H9 (cell line): ENCODE measurements at places on chromosomes 13 and 19. TPM values are rescaled to one million over a fixed set of nuclear protein-coding genes. Genes with fewer than 3 reads are reported as not detected.

SYCN gene
- total RNA-seq: not detected in 2 replicates

ZNF729 gene
- total RNA-seq: not detected in 2 replicates

HOMER3 gene
- 19.6 and 20.2 TPM in 2 replicates for total RNA-seq

JAK3 gene
- 3.3 and 3.5 TPM in 2 replicates for total RNA-seq

ICAM1 gene
- total RNA-seq: 2.1 and 2.3 TPM in 2 replicates

S1PR4 gene
- not detected in 2 replicates for total RNA-seq

SLC25A41 gene
- 0.20 and 0.42 TPM in 2 replicates for total RNA-seq

MBD3L3 gene
- total RNA-seq: not detected in 2 replicates

DNA sequence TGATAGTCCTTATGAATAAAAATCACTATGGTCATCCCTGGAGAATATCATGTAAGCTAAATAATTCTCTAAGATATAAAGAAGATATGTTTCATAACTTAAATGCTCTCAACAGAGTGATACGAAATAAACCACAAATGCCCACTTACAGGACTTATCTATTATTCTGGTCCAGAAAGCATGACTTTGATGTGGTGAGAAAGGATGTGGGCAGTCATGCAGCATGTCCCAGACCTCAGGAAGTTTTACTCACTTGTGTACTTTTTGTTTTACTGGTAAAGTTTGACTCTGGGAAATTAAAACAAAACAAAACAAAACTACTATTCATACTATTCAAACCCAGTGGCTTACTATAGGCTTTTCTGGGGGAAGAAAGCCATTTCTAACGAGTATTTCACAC is 483.2 kb upstream of the SLITRK6 start:
- no peaks in the 10 kb centered on the region for H3K36me3 ChIP-seq
- H3K27ac ChIP-seq: no peak overlapping the region
- no peak overlapping the region for H3K4me3 ChIP-seq
- H3K27me3 ChIP-seq: no peaks in the 10 kb centered on the region
- no peak for DNase-seq
- H3K4me1 ChIP-seq: no peaks in the 10 kb centered on the region

DNA sequence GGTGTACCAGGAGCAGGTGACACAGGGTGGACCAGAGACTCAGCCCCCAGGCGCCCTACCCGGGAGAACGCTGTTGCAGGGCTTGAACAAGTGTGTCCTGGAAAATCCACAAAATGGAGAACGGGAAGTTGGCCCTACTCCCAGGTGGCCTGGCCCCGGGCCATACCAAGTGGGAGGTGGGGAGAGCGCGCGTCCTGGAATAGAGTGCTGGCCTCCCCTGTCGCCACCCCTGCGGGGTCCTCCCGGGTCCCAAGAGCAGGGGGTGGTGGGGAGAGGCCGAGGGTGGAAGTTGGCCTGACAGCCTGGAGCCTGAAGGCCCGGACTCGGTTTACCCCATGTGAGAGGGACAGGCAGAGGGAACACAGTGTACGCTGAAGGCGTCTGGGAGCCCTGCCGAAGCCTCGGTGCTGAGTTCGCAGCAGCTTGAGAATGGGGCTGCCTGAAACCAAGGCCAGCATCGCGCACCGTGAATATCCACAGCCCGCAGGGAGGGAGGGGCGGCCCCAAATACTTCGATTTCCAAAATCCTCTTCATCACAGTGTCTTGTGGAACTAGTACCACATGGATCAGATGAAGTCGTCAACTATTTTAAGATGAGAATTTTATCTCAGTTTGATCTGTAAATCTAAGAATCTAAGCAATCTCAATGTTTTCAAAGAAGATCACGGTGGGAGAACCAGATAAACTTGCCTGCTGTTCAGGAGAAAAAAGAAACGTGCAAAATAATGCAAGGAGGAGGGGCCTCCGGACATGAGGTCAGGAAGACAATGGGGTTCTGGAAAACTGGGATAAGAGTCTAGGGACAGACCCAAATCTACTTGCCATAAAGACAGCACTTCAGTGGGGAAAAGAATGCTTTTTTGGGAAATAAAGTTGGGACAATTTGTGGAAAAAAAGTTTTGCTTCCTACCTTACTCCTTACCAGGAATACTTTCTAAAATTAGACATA is 10.4 kb upstream of the KLF16 start:
- no peak overlapping the region for H3K27ac ChIP-seq
- peak overlapping the region; percentile 99 for H3K4me3 ChIP-seq
- H3K4me1 ChIP-seq: no peaks in the 10 kb centered on the region; the same call in 1 of the 2 replicates
- H3K36me3 ChIP-seq: no peaks in the 10 kb centered on the region
- peak; percentile 30 for DNase-seq
- no peaks in the 10 kb centered on the region for H3K27me3 ChIP-seq

- H3K27me3 ChIP-seq: no peaks in the 10 kb centered on the region
- no peak overlapping the region for H3K27ac ChIP-seq
- no peak overlapping the region for H3K4me3 ChIP-seq
- H3K36me3 ChIP-seq: no peaks in the 10 kb centered on the region
- H3K4me1 ChIP-seq: no peaks in the 10 kb centered on the region; the same call in 1 of the 2 replicates
Measured at GRCh38 chr13:24875566-24875965, 111.6 kb downstream of the RNF17 start.

DNA sequence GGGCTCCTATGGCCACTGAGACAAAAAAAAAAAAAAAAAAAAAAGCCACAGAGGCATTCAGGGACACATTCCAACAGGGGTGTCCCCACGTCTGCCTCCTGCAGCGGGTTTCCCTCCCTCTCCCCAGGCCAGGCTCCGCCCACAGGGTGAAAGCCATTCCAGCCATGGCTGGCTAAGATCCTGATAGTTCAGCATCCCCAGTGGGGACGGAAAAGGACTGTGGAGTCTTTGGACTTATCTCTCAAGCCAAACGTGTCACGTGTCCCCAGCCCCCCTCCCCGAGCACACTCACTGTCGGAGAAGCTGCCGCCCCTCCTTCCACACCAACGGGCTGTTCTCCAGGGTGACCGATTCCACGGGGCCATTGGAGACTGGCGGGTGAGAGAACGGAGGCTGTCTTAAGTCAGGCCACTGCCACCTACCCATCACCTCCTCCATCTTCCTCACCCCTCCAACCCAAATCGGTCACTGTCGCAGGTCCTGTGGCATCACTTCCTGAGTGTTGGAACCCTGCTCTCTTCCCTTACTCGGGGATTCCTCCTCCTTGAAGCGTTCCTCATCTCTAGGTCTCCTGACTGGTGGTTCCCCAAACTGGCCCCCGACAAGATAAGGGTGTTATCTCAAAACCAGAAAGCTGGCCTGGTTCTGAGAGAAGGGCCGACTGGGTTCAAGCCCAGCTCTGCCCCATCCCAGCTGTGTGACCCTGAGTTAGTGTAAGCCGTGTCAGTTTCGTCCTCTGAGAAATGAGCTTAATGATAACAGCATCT is 9.1 kb upstream of the FKRP start:
- H3K27ac ChIP-seq: no peak overlapping the region
- DNase-seq: no peak
- no peak overlapping the region for H3K4me3 ChIP-seq

DNA sequence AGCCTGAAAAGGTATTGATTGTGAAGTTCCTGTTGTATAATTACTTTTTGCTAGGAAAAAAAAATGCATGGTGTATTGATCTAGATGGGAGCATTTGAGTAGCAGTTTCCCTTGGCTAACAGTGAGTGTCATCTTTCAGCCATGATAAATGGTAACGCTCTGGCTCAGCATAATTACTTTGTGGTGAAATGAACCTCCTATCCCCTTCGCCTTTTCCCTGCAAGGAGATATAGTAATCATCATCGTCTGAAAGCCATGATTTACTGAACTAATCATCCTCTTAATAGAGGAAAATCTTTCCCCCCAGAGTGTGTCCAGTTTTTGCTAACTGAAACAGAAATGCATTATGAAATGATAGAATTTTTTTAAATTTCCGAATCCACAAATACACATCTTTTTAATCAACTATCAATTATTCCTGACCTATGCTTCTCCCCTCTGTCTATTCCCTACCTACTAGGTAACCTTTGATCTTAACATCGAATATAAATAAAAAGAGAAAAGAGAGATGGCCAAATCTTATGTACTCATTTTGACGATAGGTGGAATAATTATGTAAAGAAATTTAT is 88.7 kb downstream of the MAB21L1 start:
- H3K36me3 ChIP-seq: no peaks in the 10 kb centered on the region
- H3K27me3 ChIP-seq: no peaks in the 10 kb centered on the region
- H3K4me3 ChIP-seq: no peak overlapping the region
- H3K4me1 ChIP-seq: no peaks in the 10 kb centered on the region
- no peak overlapping the region for H3K27ac ChIP-seq
- no peak for DNase-seq

- no peaks in the 10 kb centered on the region for H3K4me1 ChIP-seq
- no peak overlapping the region for H3K27ac ChIP-seq
- H3K27me3 ChIP-seq: no peaks in the 10 kb centered on the region
- H3K36me3 ChIP-seq: peaks cover 3% of the 10 kb centered on the region; the same call in 2 of the 3 replicates
- no peak for DNase-seq
Measured at GRCh38 chr13:75760131-75761021, 124.2 kb downstream of the LMO7 start.

- no peaks in the 10 kb centered on the region; the same call in 1 of the 2 replicates for H3K27me3 ChIP-seq
- no peak within 1 kb of the TSS for H3K27ac ChIP-seq
- peak within 1 kb of the TSS; percentile 77 for H3K4me3 ChIP-seq
- H3K4me1 ChIP-seq: no peaks in the 10 kb centered on the region
- DNase-seq: peak; percentile 90
Measured at GRCh38 chr13:44373601-44374347, at the start of gene SERP2. SERP2 (plus strand) TSS chr13:44373824; CDS start chr13:44374026, 202 bp downstream.

DNA sequence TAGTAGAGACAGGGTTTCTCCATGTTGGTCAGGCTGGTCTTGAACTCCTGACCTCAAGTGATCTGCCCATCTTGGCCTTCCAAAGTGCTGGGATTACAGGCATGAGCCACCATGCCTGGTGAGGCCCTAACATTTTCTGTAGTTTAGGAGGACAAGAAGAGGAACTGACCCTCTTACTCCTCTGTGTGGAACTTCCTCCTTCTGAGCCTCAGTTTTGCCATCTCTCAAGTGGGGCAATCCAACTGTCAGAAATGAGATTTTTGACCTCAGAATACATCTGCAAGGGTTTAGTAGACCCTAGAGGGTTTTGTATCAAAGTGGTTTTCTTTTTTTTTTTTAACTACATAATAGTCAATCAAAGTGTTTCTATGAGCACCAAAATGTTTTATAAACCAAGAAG is 2.4 kb downstream of the DKKL1 start:
- H3K27me3 ChIP-seq: no peaks in the 10 kb centered on the region
- no peak for DNase-seq
- H3K27ac ChIP-seq: no peak overlapping the region
- peaks cover 16% of the 10 kb centered on the region for H3K36me3 ChIP-seq
- no peaks in the 10 kb centered on the region; the same call in 1 of the 2 replicates for H3K4me1 ChIP-seq

GRCh38 chr13:38180126-38180525 is 169.5 kb upstream of the UFM1 start:
- H3K4me1 ChIP-seq: no peaks in the 10 kb centered on the region
- DNase-seq: no peak
- no peak overlapping the region for H3K27ac ChIP-seq
- H3K27me3 ChIP-seq: no peaks in the 10 kb centered on the region
- H3K36me3 ChIP-seq: no peaks in the 10 kb centered on the region
- H3K4me3 ChIP-seq: no peak overlapping the region

- no peaks in the 10 kb centered on the region for H3K36me3 ChIP-seq
- H3K4me3 ChIP-seq: no peak overlapping the region; the same call in 2 of the 3 replicates
- DNase-seq: peak; percentile 81
- H3K27ac ChIP-seq: peak overlapping the region; percentile 25
- peaks cover 2% of the 10 kb centered on the region; the same call in 1 of the 2 replicates for H3K4me1 ChIP-seq
Measured at GRCh38 chr13:19794631-19795030, 11.9 kb upstream of the PSPC1 start.

DNA sequence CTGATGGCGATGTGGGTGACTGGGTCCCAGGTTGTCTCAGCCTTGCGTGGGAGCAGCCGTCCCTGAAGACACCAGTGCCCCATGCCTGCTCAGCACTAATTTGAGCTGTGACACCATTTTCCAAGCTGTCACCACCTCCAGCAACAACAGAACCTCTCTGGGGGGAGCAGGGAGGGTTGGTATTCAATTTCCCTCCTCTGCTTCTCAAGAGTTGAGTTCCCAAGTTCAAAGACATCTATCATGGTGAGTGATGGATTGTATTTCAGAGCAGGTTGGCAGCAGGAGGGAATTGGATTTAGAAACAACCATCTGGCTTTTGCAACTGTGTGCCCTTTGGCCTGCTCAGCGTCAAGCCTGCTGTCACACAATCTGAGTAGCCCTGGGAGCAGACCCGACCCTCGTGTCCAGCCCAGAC is 46.9 kb upstream of the UQCRFS1 start:
- no peak for DNase-seq
- no peak overlapping the region for H3K27ac ChIP-seq
- H3K4me3 ChIP-seq: no peak overlapping the region

DNA sequence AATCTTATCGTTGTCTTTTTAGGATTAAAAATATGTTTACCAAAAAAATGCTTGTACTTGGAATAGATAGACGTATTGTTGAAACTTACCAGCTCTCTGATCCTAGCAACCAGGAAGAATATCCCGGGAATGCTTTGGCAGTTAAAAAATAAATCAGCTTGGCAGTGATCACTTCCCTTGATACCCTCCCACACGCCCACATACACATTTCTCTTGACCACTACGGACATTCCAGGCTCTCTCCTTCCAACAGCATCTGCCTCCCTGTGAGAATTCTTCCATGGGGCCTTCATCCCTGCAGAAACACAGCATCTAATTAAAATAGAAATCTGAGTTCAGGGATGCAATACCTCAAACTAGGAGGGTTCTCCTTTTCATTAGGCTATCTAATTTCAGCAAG is 57.9 kb downstream of the THSD1 start:
- H3K4me1 ChIP-seq: no peaks in the 10 kb centered on the region
- no peak overlapping the region for H3K4me3 ChIP-seq
- no peaks in the 10 kb centered on the region for H3K27me3 ChIP-seq
- no peak for DNase-seq

- H3K27me3 ChIP-seq: no peaks in the 10 kb centered on the region
- peaks cover 10% of the 10 kb centered on the region for H3K36me3 ChIP-seq
- no peak for DNase-seq
- no peaks in the 10 kb centered on the region; the same call in 1 of the 2 replicates for H3K4me1 ChIP-seq
- H3K4me3 ChIP-seq: no peak overlapping the region
Measured at GRCh38 chr19:28184997-28185396, 1028.0 kb downstream of the UQCRFS1 start.

DNA sequence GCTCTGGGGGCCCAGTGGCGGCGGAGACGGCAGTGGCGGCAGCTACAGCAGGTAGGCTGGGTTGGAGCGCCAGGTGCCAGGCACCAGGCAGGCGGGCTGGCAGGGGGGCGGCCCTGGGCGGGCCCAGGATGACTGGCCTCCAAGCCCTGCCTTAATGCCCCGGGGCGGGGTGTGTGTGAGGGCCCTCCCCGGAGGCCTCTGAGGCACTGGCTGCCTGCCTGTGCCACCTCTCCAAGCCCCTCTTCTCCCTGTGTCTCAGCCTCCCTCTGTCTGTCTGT is at the start of gene KLK11:
Gene KLK11 (minus strand): TSS at position 63 of the 278 bp plus-strand sequence. CDS start 985 bp downstream, outside the sequence.
- no peaks in the 10 kb centered on the region for H3K4me1 ChIP-seq
- DNase-seq: no peak
- no peak within 1 kb of the TSS for H3K27ac ChIP-seq
- no peaks in the 10 kb centered on the region for H3K27me3 ChIP-seq
- H3K4me3 ChIP-seq: no peak within 1 kb of the TSS

- H3K4me3 ChIP-seq: no peak overlapping the region
- peaks cover 16% of the 10 kb centered on the region for H3K36me3 ChIP-seq
- no peak for DNase-seq
- H3K27me3 ChIP-seq: no peaks in the 10 kb centered on the region
- H3K27ac ChIP-seq: no peak overlapping the region
Measured at GRCh38 chr19:1967087-1967608, 26.2 kb downstream of the CSNK1G2 start.

- peaks cover 2% of the 10 kb centered on the region; the same call in 1 of the 2 replicates for H3K4me1 ChIP-seq
- H3K36me3 ChIP-seq: peaks cover 18% of the 10 kb centered on the region
- peak overlapping the region; percentile 97 for H3K4me3 ChIP-seq
- no peak for DNase-seq
- peak overlapping the region; percentile 79 for H3K27ac ChIP-seq
Measured at GRCh38 chr19:42074513-42075363, 1.2 kb upstream of the ZNF574 start.
